ENCODE measurements at places on chromosomes 1 and 21.

DNA sequence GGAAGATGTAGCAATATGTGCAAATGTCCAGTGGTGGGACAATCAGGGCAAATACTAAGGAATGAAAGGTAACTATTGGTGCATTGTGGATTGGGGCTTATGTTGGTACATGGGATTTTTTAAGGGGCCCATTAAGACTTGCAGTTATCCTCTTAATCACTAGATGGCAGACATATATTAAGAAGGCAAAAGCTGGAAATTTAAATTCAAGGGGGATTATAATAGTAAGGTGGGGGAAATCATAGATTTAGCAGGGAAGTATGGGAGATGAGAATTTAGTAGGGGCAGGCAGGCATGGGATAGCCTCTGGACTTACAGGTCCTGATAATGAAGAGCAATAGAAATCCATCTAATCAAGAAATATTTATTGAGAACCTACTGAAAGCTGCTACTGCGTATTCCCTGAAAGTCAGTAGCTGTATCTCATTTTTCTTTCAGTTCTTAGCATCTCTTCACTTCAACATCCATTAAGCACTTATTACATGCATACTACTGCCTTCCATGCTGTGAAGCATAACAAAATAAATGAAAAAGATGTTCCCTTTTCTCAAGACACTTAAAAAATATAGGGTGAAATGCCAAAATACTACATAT is 251.8 kb downstream of the CRB1 start:
- DNase-seq, result no peak

DNA sequence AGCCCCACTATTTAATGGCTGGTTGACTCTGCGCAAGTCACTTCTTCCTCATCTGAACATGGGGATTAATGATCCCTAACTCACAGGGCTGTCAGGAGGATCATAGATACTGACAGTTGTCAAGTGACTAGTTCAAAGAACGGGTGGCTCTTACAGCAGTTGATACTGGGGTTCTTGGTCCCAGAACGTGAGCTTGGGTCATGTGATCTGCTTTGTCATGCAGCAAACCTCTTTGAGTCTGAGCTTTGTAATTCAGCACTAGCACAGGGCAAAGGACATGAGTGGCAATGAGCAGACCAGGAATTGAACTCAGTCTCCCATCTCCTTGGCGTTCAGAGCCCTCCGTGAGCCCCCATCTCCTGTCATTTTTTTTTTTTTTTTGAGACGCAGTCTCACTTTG is 64.4 kb downstream of the TRABD2B start:
- no peak for DNase-seq

GRCh38 chr1:107750364-107750959 is 214.5 kb downstream of the VAV3 start:
- no peak for DNase-seq

DNA sequence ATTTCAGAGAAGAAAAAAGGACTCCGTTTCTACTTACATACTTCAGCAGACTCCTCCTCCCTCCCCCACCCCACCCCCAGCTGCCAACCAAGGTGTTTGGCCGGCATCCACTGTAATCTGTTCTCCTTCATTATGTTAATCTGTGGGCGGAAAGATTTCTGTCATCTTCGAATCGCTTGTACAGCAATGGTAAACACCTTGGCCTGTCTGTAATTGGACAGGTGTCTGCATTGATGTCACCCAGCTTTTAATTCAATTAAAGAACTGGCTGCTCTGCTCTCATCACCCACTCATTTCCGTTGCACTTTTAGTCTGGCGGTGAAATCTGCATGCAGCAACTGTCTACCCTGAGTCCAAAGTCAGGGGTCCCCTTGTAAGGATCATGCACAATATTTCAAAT is 368.6 kb downstream of the USH2A start:
- no peak for DNase-seq

- peak; percentile 89 for DNase-seq
Observed at GRCh38 chr1:92961131-92961895, at the start of gene DIPK1A. Gene DIPK1A, minus strand, starts transcription at chr1:92961462. Its CDS starts 33 bp downstream, at chr1:92961429.

DNA sequence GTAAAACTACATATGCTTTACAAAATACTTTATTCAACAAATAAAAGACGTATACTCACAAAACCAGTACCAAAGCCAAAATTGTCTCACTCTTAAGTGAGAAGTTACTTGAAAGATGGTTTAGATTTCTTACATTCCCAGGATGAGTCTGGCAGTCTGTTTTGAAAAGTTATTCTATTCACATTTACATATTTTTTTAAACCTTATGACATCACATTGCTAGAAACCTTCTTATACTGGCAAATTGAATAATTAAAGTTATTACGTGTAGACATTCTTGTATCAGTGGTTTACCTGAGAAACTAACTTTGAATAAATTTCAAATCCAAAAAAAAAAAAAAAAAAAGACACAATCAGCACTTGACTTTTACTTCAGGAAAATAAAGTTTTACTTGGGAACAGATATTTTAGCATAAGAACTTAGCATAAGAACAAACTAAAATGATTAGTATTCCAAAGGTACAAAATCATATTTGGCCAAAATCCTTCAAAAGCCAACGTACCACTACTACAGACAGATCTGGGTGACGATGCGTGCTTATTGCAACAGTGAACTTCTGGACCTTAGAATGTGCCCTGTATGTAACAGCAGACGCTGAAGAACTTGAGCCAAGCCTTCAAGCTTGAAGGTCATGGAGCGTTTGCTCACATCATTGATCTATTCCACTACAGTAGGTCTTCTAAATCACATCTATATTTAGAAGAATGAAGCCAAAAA is 2.5 kb downstream of the CDC42BPA start:
- no peak for DNase-seq
